ENCODE measurements at places on chromosomes 1 and 21.

DNA sequence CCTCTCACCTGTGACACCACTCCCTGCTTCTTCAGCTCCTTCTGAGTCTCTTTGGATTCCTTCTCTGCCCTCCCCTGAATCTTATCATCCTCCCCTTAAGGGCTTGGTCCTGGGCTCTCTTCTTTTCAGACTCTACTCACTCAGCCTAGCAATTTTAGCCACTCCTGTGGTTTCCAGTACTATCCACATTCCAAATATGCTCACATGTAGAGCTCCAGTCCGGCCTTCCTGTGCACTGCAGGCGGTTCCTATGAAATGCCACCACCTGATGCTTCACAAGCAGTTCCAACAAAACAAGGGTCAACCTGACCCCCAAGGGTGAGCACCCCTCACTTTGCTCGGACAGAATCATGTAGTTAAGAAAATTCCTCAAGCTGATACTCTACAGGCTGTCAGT lies 35.9 kb downstream of the MAB21L3 start:
- DNase-seq = peak; percentile 23

DNA sequence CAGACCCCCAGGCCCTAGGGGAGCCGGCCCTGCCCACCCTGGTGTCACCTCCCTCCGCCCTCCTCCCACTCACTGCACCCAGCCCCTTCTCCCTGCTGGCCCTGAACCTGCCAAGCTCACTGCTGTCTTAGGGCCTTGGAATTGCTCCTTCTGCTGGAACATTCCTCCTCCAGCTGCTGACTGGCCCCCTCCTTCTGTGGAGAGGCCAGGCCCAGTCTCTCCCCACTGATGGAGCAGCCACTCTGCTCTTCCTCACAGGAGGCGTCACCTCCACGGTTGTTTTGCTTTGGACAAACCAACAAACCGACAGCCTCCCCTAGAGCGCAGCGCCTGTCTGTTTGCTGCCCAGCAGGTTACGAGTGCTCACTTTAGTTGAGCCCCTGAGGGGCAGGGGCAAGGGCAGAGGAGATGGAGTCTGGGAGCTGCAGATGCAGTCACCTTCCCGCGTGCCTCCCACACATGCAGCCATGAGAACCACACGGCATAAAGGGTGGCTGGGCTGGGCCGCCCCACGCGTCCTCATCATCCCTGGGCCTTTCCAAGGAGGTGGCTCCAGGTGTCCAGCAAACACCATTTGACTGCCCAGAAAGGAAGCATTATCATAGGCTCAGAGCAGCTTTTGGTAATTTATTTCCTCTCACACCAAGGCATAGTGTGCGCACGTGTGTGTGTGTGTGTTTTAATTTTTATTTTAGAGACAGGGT lies 9.4 kb downstream of the OXCT2 start:
- no peak for DNase-seq

DNA sequence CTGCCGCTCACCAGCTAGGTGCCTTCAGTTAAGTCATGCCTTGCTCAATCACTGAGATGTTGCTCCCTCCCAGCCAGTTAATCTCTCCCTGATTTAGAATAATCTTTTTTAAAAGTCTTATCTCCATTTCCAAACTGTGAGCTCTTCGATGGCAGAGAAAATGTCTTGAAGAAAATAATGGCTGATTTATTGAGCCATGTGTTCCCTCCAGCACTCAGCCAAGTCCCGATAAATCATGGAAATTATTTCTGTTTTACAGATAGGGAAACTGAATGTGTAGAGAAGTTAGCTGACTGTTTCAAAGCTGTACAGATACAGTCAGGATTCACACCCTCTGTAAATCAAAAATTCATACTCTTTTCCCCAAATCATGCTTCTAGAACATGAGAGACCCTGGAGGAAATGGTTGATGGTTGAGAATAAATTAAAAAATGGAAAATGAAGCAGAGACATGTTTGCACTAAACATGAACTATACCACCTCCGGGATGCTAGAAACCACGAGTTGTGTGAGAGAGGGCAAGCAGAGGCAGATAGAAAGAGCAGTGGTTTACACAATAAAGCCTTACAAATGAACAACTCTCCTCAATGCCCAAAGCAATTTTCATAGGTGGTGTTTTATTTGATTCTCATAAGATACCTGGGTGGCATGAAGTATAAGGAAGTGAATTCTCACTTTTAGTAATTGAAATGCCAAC lies 376.4 kb downstream of the PLPP3 start:
- no peak for DNase-seq

DNA sequence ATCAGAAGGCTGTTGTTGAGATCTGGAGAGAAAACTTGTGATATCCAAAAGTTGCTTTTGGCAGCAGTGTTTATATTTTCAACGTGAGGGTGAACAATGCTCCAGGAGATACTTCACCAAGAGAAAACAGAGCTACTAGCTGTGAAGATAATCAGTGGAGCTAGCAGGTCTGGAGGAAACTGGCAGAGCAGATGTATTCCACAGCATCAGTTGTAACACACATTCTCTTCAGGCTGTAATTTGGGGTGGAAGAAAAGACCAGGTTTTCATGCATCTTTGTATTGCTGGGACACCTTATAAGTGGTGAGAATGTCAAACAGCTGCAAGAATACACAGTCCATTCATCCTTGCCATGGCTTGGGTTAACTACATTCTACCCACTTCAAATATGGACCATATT lies 22.0 kb downstream of the AHCYL1 start:
- DNase-seq = no peak

- DNase-seq = no peak
These were observed 19.8 kb downstream of the PGM1 start for GRCh38 chr1:63612971-63613370.

GRCh38 chr1:236465231-236465958 lies 58.4 kb upstream of the LGALS8 start:
- no peak for DNase-seq

GRCh38 chr21:42423685-42424084 lies 20.0 kb downstream of the UBASH3A start:
- DNase-seq = no peak

DNA sequence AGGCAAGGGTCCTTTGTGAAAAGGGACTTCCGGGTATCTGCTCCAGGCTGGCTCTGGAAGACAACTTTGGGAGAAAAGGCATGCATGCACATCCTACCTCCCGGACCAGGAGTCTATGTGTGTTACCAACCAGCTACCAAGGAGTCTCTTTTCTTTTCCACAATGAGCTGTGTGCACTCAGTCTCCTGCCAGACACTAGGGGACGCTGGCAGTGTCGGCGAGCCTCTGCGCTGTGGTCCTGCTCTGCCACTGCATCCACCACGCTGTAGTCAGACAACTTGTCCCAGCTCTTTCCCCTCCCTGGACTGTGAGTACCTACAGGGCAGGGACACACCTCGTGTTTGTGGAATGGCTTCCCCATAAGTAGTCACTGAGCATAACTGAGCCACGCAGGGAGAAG lies 5.1 kb upstream of the SSR2 start:
- peak; percentile 45 for DNase-seq

DNA sequence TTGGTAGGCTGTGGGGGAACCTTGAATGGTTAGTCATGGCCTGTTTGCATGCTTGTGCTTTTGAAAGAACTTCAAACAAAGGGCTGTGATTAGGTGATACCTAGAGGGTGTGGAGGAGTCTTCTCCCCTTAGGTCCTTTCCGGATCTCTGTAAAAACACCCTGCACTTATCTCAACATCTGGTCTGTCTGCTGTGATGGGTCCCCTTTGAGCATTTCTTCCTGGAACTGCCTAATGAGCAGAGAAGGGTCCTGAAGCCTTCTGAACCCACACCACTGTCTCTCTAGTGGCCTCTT lies 59.6 kb downstream of the HUNK start:
- DNase-seq = no peak

DNA sequence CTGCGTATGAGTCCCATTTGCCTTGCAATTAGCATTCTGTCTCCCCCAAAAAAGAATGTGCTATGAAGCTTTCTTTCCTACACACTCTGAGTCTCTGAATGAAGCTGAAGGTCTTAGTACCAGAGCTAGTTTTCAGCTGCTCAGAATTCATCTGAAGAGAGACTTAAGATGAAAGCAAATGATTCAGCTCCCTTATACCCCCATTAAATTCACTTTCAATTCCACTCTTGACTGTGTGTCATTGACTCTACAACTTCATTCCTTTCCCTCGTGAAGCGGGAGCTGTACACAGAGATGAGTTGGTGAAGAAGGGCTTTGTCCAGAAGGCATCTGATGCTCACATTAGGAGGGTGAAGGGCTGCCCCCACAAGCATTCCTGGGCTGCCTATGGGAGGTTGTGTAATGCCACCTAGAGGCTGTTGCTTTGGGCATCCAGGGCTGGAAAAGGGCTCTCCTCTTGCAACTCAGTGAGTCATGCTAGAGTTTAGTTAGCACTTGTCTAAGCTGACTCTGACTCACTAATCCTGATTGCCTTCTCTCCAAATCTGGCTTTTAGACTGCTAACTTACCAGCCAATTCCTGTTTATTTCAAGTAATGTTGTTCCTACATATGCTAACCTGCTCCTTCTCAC lies 1.8 kb downstream of the SPRR1B start:
- no peak for DNase-seq

DNA sequence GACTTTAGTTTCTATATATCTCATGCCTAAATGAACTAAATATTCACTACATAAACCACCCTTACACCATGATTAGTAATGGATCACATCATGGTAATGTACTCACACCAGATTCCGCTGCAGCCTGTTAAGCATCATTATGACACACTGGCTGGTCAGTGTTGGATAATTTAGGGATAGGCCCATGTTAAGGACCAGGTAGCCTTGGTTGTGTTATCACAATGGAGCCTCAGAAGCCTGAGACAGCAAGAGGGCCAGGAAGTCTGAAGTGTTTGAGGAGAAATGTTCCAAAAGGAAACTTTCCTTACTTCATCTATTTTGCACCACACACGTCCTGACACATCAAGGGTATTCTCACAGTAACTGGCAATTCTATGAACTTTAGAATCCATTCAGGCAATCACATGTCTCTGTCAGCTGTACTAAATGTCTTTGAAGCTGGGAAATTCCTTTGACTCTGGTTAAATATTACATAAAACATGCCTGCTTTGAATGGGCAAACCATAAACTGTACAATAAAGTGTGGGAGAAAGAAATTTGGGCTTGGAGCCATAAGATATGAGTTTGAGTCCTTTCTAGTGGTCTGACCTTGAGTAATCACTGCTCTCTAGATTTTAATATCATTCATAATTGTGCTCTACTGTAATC lies 105.3 kb upstream of the DPT start:
- no peak for DNase-seq

GRCh38 chr1:227742738-227743715 lies 7.8 kb downstream of the SNAP47 start:
- DNase-seq = no peak

DNA sequence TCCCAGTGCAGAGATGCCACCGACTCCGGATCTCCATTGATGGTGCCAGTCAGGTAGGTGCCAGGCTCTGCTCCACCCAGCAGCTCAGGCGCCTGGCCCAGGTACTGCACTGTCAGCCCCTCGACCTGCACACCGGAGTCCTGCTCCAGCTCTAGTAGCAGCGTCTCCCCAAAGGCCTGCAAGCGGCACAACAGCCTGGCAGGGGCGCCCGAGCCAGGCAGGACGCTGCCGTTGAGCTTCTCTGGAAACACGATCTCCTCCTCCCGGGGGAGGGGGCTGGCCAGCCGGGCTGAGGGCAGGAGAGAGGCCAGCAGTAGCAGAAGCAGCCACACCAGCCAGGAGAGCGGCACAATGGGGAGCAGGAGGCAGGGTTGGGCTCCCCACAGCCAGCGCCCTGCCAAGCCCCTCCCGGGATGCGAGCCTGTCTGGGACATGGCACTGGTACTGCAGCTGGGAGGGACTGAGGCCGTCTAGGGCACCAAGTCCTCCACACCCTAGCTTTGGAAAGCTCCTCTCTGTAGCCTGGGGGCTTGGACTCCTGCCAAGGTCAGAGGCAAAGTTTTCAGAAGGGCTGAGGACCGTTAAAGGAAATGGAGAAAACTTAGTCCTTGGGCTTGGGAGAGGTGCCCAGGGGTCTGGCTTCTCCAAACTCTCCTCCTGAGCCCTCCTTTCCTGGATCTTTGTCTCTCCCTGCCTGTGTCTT lies 509 bp downstream of the ADAMTS4 start:
- DNase-seq = no peak

- no peak for DNase-seq
These were observed 66.2 kb downstream of the COQ8A start for GRCh38 chr1:227006226-227006796.

GRCh38 chr1:102190429-102190828 lies 193.7 kb upstream of the OLFM3 start:
- DNase-seq = no peak

GRCh38 chr1:27666791-27667254 lies 5.2 kb downstream of the IFI6 start:
- no peak for DNase-seq

GRCh38 chr1:42944246-42944928 lies 14.3 kb downstream of the SLC2A1 start:
- no peak for DNase-seq

GRCh38 chr1:24635195-24635843 lies 7.8 kb upstream of the SRRM1 start:
- no peak for DNase-seq

- DNase-seq = no peak
These were observed 18.5 kb upstream of the SEMA4A start for GRCh38 chr1:156134716-156135435.

DNA sequence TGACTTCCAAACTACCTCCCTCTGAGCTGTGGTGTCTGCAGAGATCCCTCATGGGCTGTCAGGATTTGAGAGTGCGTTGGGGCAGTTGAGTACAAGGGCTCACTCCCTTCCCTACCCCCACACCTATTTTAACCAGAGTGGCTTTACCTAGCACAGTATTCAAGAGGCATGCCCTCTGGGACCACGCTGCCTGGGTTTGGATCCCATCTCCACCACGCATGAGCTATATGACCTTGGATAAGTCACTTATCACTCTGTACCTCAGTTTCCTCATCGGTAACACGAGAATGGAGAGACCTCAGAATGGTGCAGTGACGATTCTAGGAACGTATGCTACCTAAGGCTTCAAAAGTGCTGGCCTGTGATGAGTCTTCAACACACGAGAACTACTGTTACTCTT lies 147.3 kb upstream of the WNT4 start:
- peak; percentile 17 for DNase-seq

DNA sequence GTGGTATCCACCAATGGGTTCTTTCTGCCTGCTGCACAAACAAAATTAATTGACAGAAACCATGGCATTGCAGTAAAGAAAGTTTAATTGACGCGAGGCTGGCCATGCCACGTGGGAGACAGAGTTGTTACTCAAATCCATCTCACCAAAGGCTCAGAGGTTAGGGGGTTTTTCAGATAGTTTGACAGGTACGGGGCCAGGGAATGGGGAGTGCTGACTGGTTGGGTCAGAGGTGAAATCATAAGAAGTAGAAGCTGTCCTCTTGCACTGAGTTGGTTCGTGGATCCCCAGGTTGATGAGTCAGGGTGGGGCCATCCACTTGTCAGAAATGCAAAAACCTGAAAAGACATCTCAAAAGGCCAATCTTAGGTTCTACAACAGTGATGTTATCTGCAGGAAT lies 941 bp upstream of the TBCE start:
- DNase-seq = no peak

GRCh38 chr1:154478639-154479038 lies 23.4 kb upstream of the TDRD10 start:
- no peak for DNase-seq

DNA sequence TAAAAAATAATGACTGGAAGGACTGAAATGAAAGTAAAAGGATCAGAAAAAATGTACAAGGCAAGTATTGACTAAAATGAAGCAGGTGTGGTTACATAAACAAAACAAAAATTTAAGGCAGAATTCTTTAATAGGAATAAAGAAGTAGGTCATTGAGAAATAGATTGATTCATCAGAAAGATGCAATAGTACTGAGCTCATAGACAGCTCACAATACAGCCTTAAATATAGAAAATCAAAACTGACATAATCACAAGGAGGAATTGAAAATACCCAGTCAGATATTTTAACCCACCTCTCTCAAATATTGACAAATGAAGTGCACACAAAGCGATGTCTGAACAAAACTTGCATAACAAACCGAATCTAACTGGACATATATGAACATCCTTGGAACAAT lies 366.8 kb upstream of the DPYD start:
- DNase-seq = no peak

Measured in liver (tissue), 10 donors.